ENCODE measurements at places on chromosomes 7 and 10. TPM values are rescaled to one million over a fixed set of nuclear protein-coding genes. Genes with fewer than 3 reads are reported as not detected.
A peak's percentile ranks its signal among the peaks of the same experiment; 100 is the strongest.

The CH25H gene
- not detected for total RNA-seq

The PALD1 gene
- 6.6 TPM for total RNA-seq

The NODAL gene
- not detected for total RNA-seq

The UMAD1 gene
- 24.0 TPM for total RNA-seq

The KLF14 gene
- not detected for total RNA-seq

The PKD2L1 gene
- total RNA-seq: not detected

The MUC12 gene
- total RNA-seq: not detected

The NEBL gene
- total RNA-seq: 13.0 TPM

DNA sequence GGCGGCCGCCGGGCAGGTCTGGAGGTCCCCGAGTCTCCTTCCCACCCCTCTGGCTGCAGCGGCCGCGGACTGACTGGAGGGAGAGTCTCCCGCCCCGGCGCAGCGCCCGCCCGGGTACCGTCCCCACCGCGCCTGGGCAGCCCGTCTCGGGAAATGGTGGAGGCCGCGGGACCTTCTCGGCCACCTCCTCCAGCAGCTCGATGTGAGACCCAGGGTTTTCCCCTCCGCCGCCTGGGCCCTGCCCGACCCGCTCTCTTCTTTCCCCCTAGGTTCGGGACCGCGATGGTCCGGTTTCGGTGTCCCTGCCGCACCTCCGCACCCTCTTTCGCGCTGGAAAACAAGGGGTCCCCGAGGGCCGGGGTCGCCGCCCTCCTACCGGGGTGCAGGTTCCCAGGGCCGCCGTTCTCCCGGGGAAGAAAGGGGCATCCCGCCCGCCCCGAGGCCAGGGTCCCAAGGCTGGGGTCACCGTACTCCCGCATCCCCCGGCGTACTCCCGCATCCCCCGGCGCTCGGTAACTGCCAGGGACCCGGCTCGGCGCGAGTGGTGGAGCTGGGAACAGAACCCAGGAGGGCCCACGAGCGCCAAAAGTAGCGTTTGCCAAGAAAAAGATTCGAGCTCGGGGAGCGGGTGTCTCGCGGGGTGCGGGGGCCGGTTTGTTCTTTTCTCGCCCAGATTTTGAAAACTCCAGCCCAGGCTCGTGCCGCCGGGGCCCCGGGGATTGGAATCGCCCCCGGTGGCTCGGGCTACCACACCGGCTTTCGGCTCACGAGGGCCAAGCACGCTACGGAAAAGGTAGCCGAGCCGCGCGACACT lies 3.4 kb downstream of the TNRC18 start:
- DNase-seq: no peak

- no peak for DNase-seq
These were observed 109.6 kb upstream of the FAM20C start for GRCh38 chr7:82757-83155.

GRCh38 chr10:128097783-128098182 lies 28.4 kb downstream of the MKI67 start:
- DNase-seq: no peak

DNA sequence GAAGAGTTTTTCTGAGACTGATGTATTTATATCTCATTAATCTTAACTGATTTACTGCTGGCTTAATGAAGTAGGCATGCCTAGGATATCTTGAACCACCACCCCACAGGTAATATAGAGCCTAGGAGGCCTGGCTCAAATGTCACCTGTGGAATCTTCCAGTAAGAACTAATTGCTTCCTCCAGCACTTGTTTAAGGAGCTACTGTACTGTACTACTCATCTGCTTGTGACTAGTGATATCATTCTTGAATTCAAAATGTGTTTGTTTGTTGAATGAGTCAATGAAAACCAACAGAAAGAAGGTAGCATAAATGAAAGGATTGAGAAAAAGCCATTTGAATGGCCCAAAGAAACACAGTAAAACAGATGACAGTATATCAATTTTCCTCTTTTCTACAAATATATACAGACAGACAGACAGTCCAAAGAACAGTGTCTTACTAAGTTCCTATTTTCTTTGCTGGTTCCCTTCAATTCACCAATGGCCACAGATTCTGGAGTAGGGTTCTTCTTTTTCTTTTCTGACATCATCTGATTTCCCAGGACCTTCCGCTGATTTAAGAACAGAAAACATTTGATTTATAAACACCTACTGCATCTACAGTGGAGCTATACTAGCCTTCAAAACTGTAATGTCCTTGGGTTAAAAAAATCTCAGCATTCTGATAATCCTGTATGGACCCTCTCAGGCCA lies 43.7 kb upstream of the SLIT1 start:
- no peak for DNase-seq

GRCh38 chr7:148623586-148624282 lies 33.2 kb downstream of the C7orf33 start:
- no peak for DNase-seq

DNA sequence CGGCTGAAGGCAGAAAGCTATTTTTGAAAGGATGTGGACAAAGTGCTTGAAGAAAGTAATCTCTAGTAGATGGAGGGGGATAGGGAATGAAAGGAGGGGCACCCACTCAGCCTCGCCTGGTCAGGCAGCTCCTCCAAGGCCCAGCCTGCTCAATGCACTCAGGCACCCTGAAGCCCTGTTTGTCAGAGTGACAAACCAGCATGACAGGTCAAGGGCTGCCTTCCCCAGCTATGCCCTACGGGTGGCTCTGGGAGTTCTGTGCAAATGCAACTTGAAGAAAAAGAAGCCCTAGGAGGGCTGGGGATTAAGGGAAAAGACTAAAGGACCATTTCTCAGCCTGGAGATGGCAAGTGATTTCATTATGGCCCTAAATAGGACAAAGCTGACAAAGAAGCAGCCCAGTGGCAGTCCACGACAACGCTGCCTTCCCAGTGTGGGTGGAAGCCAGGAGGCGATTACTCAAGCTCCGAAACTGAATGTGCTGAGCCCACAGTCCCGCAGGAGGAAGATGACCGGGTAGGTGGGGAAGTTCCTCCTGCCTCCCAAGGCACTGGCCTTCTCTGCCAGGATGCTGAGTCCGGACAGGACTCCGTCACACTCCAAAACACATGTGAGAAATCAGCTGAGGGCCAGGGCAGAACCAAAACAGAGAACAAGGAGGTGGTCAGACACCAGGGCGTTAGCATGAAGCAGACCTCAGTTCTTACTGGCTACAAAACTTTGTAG lies 16.3 kb downstream of the LIPA start:
- DNase-seq: no peak

DNA sequence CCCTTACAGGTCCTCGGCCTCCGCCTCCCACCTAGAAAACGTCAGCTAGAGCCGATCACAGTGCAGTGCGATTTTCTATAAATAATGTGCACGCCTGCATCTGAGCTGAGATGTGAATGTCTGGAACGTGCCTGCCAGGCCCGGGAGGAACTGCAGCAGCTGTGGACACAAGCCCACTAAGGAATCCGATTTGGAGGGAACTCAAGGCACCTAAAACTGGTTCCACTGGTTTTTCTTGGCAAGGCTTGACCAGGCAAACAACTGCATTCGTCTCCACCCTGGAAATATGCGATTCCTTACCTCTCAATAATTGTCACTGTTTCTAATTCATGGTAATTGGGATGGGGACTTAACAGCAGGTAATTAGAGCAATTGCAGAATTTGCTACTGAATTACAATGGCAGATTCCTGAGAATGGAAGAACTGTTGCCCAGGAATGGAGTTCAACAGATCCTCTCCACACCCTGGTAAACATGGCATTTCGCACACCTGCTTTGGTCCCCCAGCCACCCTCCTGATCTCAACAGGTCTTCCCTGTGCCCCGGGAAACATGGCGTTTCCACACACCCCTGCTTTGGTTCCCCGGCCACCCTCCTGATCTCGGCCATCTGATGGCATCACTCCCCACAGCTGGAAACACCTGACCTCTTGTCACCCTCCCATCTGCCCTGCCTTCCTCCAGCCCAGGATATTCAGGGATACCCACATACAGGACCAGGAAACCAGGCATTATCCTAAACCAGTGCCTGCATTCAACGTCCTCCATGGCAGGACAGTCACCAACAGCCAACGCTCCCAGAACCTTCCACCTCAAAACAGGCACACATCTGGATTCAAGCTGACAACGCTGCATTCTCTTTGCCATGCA lies 76.0 kb downstream of the DIP2C start:
- DNase-seq: no peak

- DNase-seq: no peak
These were observed 30.1 kb upstream of the CNPY1 start for GRCh38 chr7:155576416-155576815.

- DNase-seq: no peak
These were observed 7.4 kb downstream of the VSTM4 start for GRCh38 chr10:49107887-49108267.

- DNase-seq: no peak
These were observed 16.0 kb downstream of the HDAC9 start for GRCh38 chr7:18511351-18512140.

DNA sequence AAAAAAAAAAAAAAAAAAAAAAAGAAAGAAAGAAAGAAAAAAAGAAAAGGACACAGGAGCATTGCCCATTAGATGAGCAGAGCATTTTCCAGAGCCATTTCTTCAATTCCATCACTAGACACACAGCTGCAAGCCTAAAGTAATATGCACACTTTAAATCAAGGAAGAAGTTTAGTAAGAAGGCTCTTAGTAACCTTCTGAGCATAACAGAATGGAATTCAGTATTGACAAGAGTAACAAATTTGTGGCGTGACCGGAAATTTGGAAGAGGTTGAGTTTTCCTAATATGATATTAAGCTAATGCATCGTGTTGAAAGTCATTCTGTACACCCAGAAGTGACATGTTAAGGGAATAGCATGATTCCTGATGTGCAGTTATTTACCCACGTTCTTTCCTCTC lies 35.3 kb downstream of the SMURF1 start:
- DNase-seq: no peak

- DNase-seq: no peak
These were observed 33.4 kb upstream of the SLC39A12 start for GRCh38 chr10:17918187-17918903.

GRCh38 chr10:5960070-5960972 lies 17.0 kb downstream of the IL15RA start:
- DNase-seq: no peak

GRCh38 chr10:122307669-122308416 lies 36.7 kb downstream of the BTBD16 start:
- peak; percentile 84 for DNase-seq

DNA sequence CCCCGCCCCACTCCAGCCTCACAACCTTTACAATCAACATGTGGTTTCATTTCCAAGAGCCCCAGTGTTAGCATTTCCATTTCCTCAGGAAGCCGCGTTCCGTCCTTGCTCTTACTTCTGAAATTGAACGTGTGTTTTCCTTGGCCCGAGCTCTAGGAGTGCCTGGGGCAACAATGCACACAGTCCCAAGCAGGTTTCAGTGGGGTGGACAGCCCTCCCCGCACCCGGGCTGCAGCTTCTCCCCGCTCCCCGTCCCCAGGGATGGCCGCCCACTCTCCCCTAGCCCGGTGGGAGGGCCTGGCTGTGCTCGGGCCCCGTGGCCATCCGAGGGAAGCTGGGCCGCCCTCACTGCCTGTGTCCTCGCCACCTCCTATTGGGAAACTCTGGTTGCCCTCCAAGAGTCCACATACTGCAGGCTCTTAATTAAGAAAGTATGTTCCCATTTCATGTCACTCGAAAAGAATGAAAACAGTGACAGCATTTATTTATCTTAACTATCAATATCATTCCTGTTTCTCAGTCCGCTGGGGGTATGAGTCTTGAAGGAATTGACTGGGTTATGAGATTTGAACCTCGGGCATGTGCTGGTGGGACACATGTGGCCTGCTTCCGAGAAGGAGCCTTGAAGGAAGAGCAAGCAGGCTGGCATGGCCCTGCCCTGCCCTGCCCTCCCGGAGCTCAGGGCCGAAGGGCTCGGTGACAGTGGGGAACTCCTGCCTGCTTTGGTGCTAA lies 163.8 kb downstream of the GRK5 start:
- no peak for DNase-seq

- no peak for DNase-seq
These were observed 67.2 kb downstream of the CREB5 start for GRCh38 chr7:28479507-28479947.

- no peak for DNase-seq
These were observed 51.8 kb downstream of the XPNPEP1 start for GRCh38 chr10:109871476-109871875.

- DNase-seq: no peak
These were observed 455 bp downstream of the CUL2 start for GRCh38 chr10:35089611-35090161.

DNA sequence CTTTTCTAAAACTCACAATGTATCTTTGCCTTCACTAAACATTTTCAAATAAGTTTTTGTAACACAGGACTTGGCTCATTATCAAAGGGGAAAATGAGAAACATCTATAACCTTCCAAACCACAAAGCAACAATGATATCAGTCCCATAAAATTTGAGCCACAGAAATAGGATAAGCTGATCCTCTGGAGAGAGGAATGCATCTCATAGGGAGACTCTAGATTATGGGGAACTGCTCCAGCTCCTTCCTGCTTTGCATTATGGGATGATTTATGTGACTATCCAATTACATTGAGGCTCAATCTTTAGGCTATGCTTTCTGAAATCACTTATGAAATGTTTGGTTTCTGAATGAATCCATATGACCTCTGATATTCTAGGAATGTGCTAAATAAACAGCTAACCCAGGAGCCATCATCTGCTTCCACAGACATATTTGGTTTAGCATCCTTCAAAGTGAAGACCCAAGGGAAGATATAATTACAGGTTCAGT lies 70.4 kb downstream of the CUBN start:
- DNase-seq: no peak

DNA sequence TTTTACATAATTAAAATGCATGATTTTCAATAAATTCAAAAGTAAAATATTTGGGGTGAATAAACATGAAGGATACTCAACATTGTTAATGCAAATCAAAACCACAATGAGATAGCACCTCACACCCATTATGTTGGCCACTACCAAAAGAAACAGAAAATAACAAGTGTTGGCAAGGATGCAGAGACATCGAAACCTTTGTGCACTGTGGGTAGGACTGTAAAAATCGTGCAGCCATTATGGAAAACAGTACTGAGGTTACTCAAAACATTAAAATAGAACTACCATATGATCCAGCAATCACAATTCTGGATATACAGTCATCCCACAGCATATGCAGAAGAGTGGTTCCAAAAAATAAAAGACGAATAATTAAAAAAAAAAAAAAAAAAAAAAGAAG lies 13.1 kb downstream of the EZH2 start:
- no peak for DNase-seq

DNA sequence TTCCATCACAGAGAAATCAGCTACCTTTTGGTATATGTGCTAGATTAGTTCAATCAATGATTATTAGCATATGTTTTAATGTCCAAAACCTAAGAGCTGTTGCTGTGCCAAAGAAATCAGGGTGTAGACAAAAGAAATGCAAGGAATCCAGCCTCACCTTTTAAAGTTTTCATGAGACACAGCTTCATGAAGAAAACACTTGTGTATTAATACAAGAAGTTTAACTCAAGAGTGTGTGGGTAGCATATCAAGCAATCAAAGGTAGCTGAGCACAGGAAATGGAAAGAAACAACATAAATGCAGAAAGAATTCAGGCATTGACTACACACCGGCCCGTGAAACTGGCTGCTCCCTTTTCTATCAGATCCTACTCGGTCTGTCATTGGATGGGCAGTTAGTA lies 76.0 kb upstream of the CAV2 start:
- no peak for DNase-seq
